Skin of body (tissue), 3 donors: ENCODE measurements at places on chromosomes 4 and X.

GRCh38 chrX:981791-982626 is 230.4 kb downstream of the CRLF2 start:
- DNase-seq = no peak

GRCh38 chrX:52270453-52271116 is 85.9 kb downstream of the MAGED4 start:
- DNase-seq = no peak

DNA sequence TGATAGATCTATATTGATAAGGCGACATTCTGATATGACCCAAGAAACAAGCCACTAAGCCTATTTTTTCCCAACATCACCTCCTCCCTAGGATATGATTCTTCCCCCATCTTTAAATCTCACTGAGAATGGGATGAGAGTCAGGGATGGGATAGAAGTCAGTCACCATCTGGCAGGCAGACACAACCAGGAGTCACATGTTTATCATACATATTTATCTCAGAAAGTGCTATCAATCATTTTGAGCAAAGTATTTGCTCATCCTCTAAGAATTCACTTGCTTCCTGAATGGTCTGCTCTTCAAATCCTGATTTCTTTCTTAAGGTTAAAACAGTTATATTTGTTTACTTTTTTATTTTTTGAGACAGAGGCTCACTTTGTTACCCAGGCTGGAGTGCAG is 20.3 kb downstream of the DNAAF6 start:
- DNase-seq = peak; percentile 13

DNA sequence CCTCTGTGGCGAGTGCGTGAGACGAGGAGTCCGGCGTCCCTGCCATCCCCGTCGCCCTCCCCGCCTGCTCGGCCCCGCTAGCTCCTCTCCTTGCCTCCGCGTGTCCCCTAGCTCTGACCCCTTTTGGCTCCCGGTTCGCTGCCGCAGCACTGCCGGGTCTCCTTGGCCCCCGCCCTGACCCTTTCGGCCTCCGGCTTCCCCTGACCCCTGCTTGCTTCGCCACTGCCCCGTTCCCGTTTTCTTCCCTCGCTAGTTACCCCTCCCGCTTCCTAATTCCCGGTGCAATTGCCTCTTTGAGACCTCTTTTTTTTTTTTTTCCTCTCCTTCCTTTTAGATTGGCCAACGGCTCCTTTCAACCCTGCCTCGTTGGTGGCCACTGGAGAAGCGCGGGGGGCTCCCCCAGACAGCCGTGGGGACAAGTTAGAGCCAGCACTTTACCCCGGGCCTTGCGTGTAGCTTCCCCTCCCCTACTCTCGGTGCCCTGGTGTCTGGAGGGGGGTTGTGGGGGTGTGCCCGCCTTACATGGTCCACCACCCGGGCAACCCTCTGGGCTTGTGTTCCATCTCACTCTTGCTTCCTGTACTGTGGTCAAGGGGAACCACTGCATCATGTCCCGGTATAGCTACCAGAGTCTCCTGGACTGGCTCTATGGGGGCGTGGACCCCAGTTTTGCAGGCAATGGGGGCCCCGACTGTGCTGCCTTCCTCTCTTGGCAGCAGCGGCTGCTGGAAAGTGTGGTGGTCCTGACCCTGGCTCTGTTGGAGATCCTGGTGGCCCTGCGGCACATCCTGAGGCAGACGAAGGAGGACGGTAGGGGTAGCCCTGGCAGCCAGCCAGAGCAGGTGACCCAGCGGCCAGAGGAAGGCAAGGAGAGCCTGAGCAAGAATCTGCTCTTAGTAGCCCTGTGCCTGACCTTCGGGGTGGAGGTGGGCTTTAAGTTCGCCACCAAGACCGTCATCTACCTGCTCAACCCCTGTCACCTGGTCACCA is 548 bp downstream of the TMEM164 start:
- no peak for DNase-seq
